ENCODE measurements at places on chromosomes 3 and 15. TPM values are rescaled to one million over a fixed set of nuclear protein-coding genes. Genes with fewer than 3 reads are reported as not detected.

DNA sequence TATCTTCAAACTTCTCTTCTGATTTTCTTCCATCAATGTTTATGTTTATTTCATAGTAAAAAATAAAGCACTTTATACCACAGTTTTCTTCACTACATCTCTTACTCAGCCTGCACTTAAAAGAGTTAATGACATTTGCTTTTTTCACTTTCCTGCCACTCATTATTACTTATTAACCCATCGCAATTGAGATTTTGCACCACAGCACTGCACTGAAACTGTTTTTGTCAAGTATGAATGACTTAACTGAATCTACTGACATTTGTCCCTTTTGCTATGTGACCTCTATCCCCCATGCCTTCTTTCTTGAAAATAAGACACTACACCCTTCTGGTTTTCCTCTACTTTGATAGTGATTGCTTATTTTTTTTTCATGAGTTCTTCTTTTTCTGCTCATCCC is 739.7 kb upstream of the DPPA4 start:
- no peaks in the 10 kb centered on the region for H3K4me1 ChIP-seq
- no peaks in the 10 kb centered on the region for H3K27me3 ChIP-seq
- no peaks in the 10 kb centered on the region for H3K36me3 ChIP-seq
- no peak overlapping the region for H3K4me3 ChIP-seq
- no peak overlapping the region for H3K27ac ChIP-seq
- DNase-seq = no peak

- no peak overlapping the region for H3K4me3 ChIP-seq
- H3K36me3 ChIP-seq = no peaks in the 10 kb centered on the region
- H3K27me3 ChIP-seq = no peaks in the 10 kb centered on the region
- no peak for DNase-seq
- no peaks in the 10 kb centered on the region for H3K4me1 ChIP-seq
- H3K27ac ChIP-seq = no peak overlapping the region
Observed at GRCh38 chr3:96986241-96986640, 171.8 kb downstream of the EPHA6 start.

Gene ARNT2
- 1.1 TPM for total RNA-seq

Gene SLC28A1
- total RNA-seq = 0.70 TPM

All from PC-9 (cell line).